ENCODE measurements at places on chromosomes 7 and 10.

- DNase-seq = no peak
Observed at GRCh38 chr10:71743089-71743838, 23.7 kb upstream of the C10orf105 start.

DNA sequence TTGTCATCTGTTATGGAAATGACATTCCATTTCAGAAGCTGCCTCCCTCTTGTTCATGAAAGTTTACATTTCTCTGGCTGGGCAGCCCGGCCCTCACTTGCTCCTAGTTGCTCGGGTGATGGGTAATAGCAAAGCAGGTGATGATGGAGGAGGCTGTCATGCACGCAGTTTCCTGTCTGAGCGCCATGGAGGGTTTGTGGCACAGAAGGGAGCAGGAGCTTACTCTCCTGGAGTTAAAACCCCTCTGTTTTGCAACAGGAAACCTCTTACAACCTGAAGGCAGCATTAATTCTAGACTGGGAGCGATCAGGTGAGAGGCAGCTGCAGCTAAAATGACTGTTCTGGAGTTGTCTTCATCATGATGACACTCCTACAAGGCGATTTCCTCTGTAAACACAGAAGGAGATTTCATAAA, 34.1 kb upstream of the MKI67 start:
- DNase-seq = peak; percentile 39

DNA sequence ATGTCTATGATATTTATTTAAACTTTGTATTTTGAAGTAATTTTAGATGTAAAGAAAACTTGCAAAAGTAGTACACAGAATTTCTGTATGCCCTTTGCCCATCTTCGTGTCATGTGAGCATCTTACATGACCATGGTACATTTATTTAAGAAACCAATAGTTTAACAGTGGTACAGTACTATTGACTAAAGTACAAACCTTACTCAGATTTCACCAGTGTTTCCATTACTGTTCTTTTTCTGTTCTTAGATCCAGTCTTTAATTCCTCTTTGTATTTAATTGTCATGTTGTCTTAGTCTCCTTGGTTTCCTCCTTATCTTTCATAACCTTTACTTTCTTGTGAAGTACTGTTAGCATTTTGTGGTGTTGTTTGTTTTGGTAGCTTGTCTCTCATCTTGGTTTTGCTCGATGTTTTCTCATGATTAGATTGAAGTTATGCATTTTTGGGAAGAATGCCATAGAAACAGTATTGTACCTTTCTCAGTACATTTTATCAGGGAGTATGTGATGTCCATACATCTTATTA, 24.1 kb downstream of the TAX1BP1 start:
- DNase-seq = no peak

DNA sequence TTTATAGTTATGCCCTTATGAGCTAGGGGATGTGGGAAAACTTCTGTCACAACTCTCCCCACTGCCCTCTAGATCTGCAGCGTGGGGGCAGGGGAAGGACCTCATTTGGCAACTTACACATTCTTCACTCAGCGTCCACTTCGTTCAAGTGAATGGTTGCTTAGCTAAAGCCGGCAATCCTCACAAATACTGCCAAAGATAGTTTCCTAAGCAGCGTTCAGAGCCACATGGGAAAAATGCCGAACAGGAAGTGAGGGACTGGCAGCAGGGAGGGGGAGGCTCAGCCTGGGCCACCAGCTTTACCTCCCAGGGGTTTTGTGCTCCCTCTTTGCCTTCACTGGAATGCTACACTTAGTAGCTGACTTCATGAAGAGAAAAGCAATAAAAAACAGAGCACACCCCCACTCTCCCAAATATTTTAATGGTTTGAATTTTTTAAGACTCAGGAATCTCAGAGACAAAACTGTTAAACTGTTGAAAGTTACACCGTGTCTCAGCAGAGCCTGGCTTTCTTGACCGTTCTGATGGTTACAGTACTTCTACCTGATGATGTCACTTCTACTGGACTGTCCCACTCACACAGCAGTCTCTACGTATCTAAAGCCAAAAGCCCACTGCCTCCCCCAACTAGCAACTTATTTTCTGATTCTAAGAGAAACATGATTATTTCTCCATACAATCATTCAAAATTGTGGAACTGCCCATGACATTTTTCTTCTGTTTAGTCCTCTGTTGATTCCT, 10.4 kb downstream of the GRM3 start:
- no peak for DNase-seq

DNA sequence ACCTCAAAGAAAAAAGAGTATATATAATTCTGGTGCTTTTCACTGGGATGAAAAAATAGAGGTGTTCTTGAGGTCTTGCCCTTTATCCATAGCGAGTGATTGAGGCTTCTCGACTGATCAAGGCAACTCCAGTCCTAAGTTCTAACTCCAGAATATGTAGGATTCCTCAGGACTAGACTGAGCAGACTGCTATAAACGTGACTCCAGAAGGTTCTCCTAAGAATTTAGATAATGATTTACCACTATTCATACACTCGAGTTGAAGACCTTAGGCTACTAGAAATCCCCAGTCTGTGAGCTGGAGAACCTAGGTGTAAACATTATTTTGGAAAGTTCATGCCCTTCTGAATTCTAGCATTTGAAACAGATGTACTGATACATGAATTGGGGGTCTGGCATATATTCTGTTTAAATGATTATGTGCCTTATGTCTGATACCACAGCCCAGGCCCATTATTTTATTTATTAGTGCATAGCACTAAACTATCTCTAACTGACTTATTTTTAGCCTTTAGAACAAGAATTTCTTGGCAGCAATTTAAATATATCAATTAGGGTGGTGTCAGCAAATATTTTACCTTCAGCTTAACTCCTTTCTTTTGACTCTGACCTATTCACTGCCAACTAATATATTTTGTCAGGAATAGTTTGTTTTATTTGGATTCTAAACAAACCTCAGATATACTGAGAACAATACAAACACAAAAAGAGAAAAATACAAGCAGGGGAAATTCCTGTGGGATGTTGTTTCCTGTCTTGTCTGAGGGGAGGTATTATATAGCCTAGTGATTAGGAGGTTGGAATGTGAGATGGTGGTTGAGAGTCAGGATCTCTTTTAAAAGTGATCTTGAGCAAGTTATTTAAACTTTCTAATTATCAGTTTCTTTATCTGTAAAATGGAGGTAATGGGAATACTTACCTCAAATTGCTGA, 75.8 kb downstream of the PODXL start:
- DNase-seq = no peak

- DNase-seq = no peak
Observed at GRCh38 chr10:44267007-44267406, 117.9 kb downstream of the CXCL12 start.

GRCh38 chr7:1341361-1342089, 108.9 kb downstream of the UNCX start:
- no peak for DNase-seq

DNA sequence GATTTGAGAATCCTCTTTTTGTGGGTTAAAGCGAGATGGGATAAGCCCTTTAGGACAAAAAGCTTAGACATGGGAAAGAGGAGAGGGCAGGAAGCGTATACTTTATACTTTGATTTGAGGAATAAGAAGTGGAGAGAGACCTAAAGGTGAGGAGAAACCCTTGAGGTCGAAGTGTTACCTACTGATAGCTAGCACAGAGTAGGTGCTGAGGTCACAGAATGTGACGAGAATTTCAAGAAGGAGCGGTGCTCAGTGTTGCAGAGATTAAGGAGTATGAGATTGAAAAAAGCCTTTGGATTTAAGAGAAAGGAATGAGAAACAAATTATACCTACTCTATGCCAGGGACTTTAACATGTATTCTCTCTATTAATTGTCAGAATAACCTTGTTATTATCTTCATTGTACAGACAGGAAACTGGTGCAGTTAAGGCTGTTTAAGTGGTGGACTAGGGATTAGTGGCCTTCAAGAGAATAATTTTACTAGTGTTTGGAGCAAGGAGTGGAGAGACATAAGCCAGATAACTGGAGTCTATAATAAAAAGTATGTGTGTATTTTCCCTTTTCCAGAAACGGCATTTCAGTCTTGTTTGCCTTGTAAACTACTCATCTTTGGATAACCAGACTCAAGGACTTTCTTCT, 8.8 kb downstream of the CAPZA2 start:
- DNase-seq = no peak

GRCh38 chr10:120474956-120475355, 17.9 kb downstream of the PLPP4 start:
- no peak for DNase-seq

DNA sequence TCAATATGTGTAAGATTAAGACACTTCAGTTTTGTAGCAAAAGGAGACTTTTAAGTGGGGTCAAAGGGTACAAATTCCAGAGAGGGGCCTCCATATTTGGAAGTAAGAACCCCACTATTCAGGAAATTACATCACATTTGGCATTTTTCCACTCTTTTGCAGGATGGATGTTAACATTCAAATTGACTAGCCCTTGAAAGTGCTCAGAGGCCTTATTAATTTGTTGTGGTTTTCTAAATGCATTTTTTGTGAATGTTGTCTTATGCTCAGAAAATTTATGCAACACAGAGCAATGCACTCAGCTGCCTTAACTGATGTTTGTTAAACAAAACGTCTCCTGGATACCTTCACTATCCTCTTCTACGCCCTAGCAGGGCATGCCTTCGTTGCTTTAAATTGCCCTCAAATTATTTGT, 50.9 kb upstream of the PDLIM1 start:
- DNase-seq = no peak

DNA sequence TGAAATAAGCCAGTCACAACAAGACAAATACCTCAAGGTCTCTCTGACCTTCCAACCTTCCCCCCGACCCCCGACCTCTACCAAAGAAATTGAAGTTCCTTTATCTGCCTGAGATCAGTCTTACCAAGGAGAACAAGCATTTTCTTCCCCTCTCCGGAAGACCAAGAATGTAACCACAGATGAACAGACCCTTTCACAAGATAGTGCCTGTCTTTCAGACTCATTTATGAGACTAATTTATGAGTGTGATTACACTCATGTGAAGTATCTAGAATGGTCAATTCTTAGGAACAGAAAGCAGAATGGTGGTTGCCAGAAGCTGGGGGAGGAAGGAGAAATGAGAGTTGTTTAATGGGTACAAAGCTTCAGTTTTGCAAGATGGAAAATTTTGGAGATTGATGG, 108.9 kb upstream of the MKLN1 start:
- DNase-seq = peak; percentile 88

DNA sequence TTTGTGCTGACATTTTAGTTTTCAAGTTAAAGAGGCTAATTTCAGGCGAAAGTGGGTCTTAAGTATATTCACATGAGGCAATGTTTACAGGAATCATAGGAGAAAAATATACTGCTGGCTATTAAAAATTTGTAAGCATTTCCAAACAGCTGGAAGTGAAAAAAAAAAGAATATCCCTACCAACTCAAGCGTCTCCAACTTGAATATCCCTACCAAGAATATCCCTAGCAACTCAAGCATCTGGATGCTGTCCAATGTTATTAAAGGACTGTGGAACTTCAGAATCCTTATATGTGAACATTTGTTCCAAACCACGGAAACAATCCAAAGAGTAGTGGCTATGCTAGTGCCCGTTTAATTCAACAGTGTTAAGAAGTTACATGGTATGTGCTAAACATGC, 1303.0 kb downstream of the GATA3 start:
- DNase-seq = no peak

DNA sequence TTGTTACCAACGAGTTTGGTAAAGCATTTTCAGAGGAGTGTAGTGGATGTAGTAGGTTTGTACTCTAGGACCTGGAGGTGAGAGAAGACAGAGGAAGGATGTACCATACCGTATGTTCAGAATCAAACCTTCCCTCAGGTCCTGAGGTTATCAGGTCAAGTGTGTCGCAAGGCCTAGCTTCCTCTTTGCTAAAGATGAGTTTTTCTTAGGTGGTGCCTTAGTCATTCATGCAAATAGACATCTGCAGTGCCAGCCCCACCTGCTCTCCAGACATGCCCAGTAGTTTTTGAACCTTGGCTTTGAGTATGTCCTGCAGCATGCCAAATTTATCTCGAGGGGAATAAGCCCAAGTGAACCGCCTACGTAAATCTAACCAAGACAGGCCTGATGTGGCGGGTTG, 71.3 kb downstream of the HDAC9 start:
- no peak for DNase-seq

DNA sequence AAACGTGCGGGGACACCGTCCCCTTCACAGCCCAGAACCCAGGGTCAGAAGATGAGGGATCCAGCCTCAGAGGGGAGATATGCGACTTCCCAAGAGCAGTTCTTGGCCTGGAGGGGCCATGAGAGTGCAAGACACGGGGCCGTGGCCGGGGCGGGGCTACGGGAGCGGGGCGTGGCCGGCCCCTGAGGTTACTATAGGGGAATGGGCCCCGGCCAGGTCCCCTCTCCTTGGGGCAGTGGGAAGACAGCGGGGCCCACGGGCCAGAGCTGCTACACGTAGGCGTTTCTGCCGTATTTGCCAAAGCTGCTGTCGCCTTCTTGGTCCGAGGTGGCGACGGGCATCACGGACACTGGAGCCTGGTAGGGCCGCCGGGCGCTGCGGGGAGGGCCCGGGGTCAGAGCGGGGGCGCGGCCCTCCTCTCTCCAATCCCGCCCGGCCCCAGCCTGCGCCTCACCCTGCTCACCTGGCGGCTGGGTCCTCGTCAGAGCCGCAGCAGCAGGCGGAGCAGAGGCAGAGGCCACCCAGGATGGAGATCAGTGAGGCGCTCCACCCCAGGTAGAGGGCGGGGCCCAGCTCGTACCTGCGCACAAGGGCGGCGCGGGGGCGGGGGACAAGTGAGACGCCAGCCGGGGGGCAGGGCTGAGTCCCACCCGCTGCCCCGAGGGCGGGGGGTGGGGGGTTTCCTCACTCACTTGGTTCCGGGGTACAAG, 5.3 kb downstream of the CLDN15 start:
- DNase-seq = no peak

DNA sequence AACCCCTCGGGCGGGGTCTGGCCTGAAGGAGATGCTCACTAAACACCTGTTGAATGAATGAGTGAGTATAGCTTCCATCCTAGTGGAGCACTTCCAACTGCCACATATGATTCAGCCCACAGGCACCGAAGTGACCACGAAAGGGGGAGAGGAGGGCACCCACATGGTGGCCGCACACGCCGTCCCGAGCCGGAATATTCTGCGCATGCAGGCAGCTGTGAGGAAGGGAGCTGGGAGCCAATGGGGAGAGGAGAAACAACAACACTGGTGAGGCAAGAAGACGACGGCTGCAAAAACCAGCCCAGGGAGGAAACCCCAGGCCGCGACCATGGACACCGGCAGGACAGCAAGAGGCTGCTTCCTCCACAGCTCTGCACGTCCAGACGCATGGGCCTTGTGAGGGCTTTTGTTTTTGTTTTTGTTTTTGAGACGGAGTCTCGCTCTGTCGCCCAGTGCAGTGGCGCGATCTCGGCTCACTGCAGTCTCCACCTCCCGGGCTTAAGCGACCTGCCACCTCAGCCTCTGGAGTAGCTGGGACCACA, 67.1 kb upstream of the DNAAF5 start:
- no peak for DNase-seq

- no peak for DNase-seq
Observed at GRCh38 chr7:128917122-128917521, 6.6 kb upstream of the KCP start.
